ENCODE measurements at places on chromosomes 5 and 9.

DNA sequence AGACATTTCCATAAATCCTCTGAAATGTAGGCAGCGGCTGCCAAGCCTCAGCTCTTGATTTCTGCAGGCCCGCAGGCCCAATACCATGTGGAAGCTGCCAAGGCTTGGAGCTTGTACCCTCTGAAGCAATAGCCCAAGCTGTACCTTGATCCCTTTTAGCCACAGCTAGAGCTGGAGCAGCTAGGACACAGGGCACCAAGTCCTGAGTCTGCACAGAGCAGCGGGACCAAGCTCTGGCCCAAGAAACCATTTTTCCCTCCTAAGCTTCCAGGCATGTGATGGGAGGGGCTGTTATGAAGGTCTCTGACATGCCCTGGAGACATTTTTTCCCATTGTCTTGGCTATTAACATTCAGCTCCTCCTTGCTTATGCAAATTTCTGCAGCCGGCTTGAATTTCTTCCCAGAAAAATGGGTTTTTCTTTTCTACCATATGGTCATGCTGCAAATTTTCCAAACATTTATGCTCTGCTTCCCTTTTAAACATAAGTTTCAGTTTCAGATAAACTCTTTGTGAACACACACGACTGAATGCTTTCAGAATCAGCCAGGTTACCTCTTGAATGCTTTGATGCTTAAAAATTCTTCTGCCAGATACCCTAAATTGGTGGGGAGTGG lies 14.4 kb upstream of the ZFR start:
- DNase-seq: no peak

DNA sequence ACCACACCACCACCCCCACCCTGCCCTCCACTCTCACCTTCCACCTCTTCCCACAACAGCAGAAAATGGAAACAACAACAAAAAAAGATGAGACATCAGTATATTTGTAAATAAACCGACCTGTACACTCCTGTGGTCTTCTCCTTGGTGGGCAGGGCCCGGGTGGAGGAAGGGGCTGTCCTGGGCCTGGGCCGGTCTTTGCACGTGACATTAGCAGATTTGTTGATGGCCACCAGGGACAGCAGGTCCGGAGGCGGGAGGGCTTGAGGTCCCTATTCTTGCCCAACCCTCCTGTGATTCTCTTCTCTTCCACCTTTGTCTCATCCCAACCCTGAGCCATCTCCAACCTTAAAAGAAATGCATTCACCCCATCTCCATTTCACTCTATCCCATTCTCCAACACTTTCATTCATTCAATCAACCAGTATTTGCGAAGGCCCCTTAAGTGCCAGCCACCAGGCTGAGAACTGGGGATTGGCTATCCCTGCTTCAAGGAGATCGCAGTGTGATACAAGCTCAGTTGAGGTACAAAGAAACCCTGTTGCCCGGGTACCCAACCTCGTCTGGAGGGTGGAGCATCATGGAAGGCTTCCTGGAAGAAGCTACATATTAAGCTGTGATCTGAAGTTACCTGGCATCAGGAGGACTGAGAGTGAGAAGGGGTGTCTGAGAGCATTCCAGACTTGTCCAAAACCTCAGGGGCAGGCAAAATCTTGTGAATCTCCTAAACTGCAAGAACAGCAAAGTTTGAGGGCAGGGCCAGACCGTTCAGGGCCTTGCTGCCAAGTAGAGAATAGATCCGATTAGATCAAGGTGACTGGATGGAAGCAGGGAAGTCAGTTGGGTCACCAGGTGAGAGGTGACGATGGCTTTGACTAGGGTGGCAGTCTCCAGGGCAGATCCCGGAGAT lies 87.4 kb downstream of the LMX1B start:
- DNase-seq: no peak

DNA sequence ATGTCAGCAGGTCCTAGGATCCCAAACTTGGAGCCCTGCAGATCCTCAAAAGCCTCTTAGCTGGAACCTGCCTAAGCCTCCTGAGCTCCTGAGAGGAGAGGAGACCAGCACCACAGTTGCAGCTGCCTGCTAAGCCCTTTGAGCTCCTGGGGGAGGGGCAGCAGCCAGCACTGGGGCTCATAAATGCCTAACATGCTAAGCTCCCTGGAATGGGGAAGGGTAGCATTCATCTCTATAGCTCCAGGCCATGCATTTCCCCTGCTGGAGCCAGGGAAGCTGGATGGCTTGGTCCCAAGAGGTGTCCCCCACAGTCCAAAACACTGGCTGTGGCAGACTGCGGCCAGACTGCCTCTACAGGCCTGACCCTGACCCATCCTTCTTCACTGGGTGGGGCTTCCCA lies 182.7 kb downstream of the KCNN2 start:
- DNase-seq: no peak

DNA sequence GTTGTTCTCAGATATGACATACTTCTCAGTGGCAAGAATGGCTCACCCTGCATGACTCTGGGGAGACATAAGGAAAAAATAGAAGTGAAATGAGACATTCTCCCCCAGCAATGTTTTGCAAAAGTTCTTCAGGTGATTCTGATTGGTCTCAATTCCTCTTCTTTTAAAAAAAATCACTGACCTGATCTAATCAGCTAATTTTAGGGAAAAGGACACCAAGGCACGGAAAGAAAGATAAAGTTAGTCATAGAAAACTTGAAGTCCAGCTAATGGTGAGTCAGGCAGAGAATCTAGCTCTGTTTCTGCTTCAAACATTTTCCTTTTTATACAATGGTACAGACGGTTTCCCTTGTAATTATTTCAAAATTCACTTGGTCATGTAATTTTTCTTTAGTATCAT lies 1018.9 kb upstream of the ARRDC3 start:
- DNase-seq: no peak
